ENCODE measurements at places on chromosomes 2 and 18. TPM values are rescaled to one million over a fixed set of nuclear protein-coding genes. Genes with fewer than 3 reads are reported as not detected.
A peak's percentile ranks its signal among the peaks of the same experiment; 100 is the strongest.

SGO2 gene
- polyA plus RNA-seq: 7.8 TPM

DNA sequence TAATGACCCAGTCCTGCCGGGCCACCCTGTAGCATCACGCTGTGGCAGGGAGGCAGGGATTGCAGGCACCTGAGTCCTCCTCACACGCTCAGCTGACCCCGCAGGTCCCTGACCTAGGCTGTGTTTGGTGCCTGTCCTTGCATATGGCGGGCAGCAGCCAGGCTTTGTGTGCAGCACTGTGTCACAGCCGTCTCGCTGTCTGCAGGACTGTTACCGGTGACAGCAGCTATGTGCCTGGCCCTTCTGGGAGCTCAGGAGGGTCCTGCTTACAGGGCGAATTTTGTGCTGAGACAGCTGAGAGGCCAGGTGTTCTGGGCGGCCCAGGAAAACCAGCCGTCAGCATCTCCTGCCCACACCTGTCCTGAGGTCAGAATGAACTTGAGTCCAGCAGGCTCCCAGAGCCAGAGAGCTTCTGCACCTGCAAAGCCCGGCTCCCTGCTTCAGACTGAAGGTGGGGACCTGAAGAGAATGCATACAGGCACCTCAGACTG, 10.4 kb upstream of the ARID5A start:
- DNase-seq: no peak
- no peaks in the 10 kb centered on the region for H3K4me1 ChIP-seq
- no peaks in the 10 kb centered on the region for H3K36me3 ChIP-seq
- H3K4me3 ChIP-seq: no peak overlapping the region
- H3K27me3 ChIP-seq: peaks cover 45% of the 10 kb centered on the region

SMYD1 gene
- polyA plus RNA-seq: 5.0 TPM

LIMS3 gene
- 2.2 TPM for polyA plus RNA-seq

DNA sequence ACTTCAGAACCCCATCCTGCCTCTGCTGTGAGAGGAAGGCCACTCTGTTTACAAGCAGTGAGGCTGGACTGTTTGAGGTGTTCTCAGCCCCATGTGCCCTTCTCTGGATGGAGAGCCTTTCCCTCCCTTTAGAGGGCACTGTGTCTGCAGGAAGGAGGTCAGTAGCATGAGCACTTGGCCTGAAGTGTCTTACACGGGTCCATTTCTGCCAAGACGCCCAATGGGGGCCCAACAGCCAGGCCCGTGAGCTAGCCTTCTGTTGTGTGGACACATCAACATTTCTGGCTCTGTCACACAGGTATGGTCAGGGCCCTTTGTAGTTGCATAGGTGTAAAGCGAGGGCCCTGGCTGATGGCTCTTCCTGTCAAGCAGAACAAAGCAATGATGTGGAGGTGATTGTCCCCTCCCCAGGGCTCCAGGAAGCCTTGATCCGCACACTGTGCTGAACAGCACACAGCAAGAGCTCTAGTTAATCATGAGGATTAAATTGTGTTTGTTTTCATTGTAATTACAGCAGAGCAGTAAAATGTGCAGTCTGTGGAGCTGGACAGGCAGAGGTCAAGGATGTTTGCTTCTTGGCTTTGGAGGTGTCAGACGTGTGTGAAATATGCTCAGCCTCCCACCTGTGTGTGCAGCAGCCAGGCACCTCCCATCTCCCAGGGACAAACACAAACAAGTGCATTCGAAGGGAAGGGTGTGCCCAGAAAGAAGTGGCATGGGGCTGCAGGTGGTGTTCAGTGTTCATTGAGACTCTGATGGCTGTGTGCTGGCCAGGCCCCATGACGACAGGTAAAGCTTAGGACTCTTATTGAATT, 132.1 kb downstream of the SH3RF3 start:
- no peak overlapping the region for H3K4me3 ChIP-seq
- no peak overlapping the region for H3K27ac ChIP-seq
- peaks cover 5% of the 10 kb centered on the region for H3K4me1 ChIP-seq
- H3K36me3 ChIP-seq: no peaks in the 10 kb centered on the region
- peak; percentile 32 for DNase-seq

DNA sequence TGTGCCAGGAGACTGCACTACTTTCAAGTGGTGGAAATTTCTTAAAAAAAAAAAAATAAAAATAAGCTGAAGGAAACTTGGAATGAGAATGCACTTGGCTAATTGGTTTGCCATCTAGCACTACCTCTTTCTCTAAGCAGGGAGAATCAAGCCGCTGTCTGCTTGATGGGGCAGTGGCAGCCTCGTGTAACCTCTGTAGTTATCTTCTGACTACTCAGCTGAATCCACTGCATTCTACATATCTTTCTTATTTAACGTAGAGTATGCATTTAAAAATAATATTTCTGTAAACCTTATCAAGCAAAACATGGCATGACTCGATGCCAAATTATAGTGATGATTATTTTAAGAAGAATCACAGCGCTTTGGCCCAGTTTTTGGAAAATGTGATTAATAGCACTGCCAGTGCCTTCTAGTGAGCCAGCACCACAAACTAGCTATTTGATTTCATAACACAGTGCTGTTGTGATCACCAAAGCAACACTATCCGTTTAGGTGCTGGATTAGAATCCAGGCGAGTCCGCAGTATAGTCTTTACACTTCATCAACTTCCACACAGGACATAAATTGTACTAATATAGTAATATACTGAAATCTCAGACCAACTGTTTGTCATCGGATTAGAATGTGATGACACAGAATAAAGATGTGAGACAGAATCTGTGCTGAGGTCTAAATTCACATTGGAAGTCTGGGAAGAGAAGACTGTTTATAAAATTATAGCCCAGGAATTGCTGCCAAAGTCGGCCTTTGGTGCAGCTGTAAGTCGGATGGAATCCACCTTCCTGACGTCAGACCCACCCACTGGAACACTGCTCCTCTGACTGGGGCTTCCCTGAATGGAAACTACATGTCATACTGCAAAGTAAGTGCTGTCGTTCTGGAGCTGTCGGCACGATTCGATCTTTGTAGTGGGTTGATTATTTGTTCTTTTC, 136.5 kb upstream of the ETAA1 start:
- H3K4me1 ChIP-seq: peaks cover 2% of the 10 kb centered on the region
- peak; percentile 66 for DNase-seq
- peak overlapping the region; percentile 65 for H3K27ac ChIP-seq

DNA sequence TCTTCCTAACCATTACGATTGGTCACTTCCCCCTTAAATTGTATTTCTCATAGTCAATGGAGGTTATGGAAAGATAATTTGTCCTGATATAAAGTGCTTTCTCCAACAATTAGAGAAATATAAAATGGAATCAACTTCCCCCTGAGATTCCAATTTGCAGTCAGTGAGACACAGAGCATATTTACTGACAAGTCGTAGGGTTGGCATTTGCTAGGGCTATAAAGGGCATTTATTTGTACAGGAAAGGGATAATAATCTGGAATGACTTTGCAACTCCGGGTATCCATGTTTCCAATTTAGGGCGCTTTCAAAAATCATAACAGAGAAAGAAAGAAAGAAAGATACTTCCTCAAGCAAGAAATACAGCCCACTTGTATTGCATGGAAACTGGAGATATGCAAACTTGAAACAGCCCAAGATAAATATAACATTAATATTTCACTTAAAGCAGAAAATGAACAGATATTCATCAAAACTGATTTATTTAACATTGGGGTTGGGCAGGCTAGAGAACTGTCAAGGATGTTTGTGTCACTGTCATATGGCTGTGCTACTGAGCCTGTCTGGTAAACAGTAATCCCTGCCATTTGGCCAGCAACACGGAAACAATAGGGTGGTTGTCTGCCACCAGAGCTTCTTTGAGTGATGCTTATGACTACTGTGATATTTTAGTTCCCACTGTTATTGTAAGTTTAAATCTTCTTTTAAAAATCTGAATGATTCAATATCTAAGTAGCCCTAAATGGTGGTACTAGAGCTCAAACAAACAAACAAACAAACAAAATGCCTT, 621.8 kb downstream of the LRP1B start:
- no peaks in the 10 kb centered on the region for H3K4me1 ChIP-seq
- DNase-seq: no peak
- no peak overlapping the region for H3K27ac ChIP-seq
- no peak overlapping the region for H3K4me3 ChIP-seq
- no peaks in the 10 kb centered on the region for H3K36me3 ChIP-seq

DNA sequence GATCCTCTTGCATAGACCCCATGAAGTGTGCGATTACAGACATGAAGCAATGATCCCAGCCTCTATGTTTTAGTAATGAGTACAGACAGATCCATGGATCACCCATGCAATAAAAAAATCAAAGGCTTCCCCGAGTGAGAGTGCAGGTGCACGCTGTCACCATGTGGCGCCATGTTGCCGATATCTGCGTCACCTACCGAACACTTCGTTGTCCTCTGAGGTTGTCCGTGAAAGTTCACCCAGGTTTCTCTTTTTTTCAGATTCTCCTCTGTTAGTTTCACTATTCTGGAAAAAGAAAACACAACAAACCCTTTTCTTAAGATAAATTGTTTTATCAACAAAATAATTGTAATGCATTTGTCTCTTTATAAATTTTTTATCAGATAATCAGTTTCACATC, 66.5 kb downstream of the MBP start:
- H3K36me3 ChIP-seq: peaks cover 32% of the 10 kb centered on the region
- H3K27me3 ChIP-seq: no peaks in the 10 kb centered on the region
- no peak overlapping the region for H3K27ac ChIP-seq
- H3K4me1 ChIP-seq: peaks cover 35% of the 10 kb centered on the region
- DNase-seq: no peak
- no peak overlapping the region for H3K4me3 ChIP-seq

GRCh38 chr2:40450796-40451430, 977 bp downstream of the SLC8A1 start:
- H3K27ac ChIP-seq: peak overlapping the region; percentile 64
- peaks cover 3% of the 10 kb centered on the region for H3K4me1 ChIP-seq
- peak; percentile 31 for DNase-seq
- peak overlapping the region; percentile 62 for H3K4me3 ChIP-seq
- no peaks in the 10 kb centered on the region for H3K36me3 ChIP-seq
- H3K27me3 ChIP-seq: peaks cover 18% of the 10 kb centered on the region

Data from large intestine (tissue), 12 donors.